ENCODE measurements at places on chromosomes 16 and 17. TPM values are rescaled to one million over a fixed set of nuclear protein-coding genes. Genes with fewer than 3 reads are reported as not detected.

ZNF469 gene
- total RNA-seq, result 0.18 TPM

TBC1D3K gene
- total RNA-seq, result 0.43 TPM

RAD51C gene
- total RNA-seq, result 112 TPM

- no peak for DNase-seq
Measured at GRCh38 chr17:10956821-10957220, 118.9 kb upstream of the PIRT start.

CCL17 gene
- not detected for total RNA-seq

DNA sequence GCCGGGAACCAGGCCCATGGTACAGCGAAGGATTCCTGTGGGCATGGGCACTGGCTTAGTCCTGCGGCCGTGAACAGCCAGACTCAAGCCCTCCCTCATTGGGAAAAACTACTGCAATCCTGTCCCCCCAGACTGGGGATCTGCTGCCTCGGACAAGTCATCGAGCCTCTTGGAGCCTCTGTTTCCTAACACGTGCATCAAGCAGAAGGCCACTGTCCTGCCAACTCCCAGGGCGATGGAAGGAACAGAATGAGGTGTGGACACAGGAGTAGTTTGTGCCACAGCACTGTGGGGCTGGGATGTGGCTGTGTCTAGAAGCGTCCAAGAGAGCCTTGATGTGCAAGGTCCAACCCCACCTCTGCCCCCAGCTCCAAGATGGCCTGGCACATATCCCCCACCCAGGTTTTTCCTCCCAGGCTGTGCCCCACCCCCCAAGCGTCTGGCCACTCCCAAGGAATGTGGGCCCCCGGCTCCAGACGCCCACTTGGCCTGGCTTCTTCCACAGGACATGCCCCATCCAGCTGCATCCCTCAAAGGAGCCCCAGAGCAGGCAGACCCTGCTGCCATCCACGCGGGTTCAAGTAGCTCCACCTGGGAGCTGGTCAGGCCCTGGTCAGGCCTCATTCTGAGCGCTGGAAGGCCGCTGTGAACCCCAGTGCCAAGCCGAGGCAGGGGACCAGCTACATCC is 3.4 kb downstream of the CAMKK1 start:
- peak; percentile 29 for DNase-seq

- DNase-seq, result no peak
Measured at GRCh38 chr17:14352136-14352535, 51.3 kb downstream of the HS3ST3B1 start.
